ENCODE measurements at places on chromosomes 2 and 18.

- DNase-seq, result no peak
These were observed 8.1 kb downstream of the SMAD7 start for GRCh38 chr18:48942554-48943261.

- no peak for DNase-seq
These were observed 230.4 kb upstream of the AGAP1 start for GRCh38 chr2:235263205-235264120.

- DNase-seq, result peak; percentile 5
These were observed 521.2 kb upstream of the FANCL start for GRCh38 chr2:58762176-58762781.

- DNase-seq, result no peak
These were observed 115.0 kb downstream of the EN1 start for GRCh38 chr2:118732432-118732831.

DNA sequence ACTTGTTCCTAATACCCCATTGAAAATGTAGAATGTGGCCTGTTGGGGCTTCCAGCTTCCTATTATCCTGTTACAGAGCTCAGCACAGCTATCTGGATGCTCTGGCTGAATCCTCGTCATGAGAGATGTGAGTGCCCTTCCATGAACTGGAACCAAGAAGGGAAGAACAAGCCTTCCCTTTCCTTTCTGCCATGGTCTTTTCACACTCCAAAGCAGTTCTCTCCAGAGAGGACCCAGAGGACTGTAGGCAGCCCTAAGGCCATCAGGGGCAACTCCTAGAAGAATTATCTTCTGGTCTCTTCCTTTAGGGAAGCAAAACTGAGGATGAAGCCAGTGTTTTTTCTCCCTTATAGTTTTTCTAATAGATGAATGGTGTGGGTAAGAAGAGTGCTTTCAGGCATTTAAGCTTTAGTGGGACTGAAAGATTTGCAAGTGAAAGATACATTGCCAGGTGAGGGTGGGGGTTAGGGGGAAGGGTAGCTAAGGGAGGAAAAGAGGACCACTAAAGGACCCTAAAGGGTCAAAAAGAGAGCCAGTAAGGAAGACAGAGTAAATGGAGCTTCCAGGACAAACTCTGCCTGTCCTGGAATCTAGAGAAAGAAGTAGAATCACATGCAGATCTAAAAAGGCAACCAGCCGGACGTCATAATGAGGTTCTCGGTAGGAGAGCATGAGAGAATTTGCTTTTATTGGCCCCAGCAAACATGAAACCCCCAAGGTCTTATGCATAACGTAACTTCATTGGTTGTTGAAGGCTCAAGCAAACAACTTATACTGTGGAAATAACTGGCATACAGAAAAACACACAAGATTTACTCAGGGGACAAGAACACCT lies 12.4 kb upstream of the XPO1 start:
- DNase-seq, result no peak

DNA sequence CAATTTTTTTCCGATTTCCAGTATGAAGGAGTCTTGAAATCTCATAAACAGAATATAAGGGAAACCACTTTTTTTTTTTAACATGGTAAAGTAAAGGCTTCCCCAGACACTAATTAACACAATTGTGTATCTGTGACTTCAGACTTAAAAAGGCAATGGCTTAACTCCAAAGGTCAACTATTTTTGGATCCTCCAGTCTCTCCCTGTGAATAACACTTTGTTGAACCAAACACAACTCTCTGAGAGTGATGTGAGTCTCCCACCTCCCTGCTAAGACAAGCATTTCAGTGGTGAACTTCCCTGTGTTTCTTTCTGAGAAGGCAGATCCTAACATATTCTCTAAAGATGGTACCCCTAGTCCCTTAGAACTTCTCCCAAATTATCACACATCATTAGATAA lies 219.6 kb upstream of the RBBP8 start:
- no peak for DNase-seq

- DNase-seq, result no peak
These were observed 34.1 kb upstream of the GNAL start for GRCh38 chr18:11654736-11655605.

GRCh38 chr18:36814994-36815393 lies 13.8 kb downstream of the TPGS2 start:
- DNase-seq, result no peak

DNA sequence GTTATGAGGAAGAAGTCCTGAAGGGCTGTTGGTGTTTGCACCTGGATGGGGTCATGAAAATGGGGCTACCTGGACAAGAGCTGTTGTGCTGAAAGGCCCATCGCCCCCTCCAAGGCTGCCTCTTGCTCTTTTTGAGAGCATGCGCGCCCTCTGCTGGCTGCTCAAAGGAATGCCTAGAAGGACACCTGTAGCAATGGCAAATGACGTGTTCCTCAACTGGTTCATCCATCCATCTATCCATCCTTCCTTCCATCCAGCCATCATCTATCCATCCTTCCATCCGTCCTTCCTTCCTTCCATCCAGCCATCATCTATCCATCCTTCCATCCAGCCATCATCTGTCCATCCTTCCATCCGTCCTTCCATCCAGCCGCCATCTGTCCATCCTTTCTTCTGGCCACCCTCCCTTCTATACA lies 17.2 kb upstream of the RPL31 start:
- no peak for DNase-seq

- DNase-seq, result no peak
These were observed 314.5 kb downstream of the NCKAP5 start for GRCh38 chr2:133253793-133254192.

DNA sequence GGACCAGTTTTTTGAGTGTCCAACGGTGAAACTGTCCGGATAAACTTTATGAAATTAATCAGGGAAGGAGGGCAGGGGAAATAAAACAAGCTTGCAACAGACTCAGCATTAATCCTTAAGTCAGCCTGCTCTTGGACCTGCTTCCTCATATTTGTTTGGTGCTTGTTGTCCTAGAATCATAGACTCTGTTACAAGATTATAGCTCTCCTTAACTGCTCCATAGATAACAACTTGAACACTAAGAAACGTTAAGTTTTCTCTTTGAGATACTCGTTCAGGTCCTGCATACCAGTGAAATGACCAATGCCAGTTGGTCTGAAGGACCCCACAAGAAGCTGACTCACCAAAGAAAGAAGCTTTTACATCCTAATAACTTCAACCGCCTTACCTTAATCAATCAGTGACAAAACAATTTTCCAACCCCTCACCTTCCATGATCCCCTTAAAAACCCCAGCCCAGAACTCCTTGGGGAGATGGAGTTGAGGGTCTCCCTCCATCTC lies 493.2 kb downstream of the PID1 start:
- no peak for DNase-seq

DNA sequence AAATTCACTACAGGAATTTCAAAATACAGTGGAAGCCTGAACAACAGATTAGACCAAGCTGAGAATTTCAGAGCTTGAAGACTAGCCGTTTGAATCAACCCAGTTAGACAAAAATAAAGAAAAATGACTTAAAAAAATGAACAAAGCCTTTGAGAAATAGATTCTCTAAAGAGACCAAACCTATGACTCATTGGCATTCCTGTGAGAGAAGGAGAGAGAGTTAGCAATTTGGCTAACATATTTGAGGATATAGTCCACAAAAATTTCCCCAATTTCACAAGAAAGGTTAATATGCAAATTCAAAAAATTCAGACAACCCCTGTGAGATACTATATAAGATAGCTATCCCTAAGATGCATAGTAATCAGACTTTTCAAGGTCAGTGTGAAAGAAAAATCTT lies 78.0 kb downstream of the MYO3B start:
- DNase-seq, result no peak

DNA sequence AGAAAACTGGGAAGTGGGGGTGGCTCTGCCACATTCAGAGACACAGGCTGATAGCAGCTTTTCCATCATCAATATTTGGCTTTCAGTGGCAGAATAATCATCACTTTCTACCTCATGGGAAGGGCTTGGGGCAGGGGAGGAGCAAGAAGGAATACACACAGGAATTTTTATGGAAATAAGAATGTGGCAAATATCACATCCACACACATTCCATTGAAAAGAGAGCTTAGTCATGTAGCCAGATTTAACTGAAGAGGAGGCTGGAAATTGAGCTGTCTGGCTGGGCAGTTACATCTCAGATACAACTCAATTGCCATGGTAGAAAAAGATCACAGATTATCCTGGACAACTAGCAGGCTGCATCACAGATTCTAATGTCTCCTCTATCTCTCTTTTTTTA lies 1474.0 kb upstream of the ACVR2A start:
- no peak for DNase-seq

- DNase-seq, result no peak
These were observed 235.6 kb downstream of the NUP35 start for GRCh38 chr2:183359867-183360266.

GRCh38 chr2:240637116-240637900 lies 12.0 kb downstream of the GPR35 start:
- no peak for DNase-seq

GRCh38 chr2:46328291-46328690 lies 31.1 kb downstream of the EPAS1 start:
- DNase-seq, result no peak

GRCh38 chr2:112035786-112036185 lies 19.3 kb upstream of the TMEM87B start:
- DNase-seq, result no peak

GRCh38 chr2:224014336-224014735 lies 24.8 kb downstream of the SERPINE2 start:
- no peak for DNase-seq

DNA sequence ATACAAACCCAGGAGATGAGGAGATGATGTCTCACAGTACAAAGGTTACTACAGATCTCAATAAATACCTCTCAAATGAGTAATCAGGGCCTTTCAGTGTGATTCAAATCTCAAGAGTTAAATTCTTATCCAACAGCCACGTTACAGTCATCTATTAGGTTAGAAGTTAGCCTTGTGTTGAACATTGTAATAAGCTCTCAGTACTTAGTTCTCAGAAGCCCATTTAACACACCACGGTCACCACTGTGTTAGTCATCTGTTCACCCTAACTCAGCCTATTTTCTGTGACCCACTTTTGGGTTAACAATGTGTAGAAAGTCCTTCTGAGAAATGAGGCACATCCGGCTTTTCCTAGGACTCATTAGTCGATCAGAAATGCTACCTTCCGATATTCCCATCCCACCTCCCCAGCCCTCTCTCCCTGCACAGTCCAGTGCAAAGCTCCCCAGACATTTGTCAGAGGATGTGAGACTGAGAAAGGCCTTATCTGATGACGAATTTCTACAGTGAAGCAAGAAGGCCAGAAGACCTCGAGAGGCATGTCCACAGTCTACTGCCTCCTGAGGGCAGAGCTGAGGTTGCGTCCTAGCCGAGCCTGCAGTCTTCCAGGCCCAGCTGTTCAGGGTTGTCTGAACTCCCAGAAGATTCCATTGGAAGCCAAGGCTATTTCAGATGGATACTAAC lies 92.6 kb downstream of the ACTR2 start:
- no peak for DNase-seq

DNA sequence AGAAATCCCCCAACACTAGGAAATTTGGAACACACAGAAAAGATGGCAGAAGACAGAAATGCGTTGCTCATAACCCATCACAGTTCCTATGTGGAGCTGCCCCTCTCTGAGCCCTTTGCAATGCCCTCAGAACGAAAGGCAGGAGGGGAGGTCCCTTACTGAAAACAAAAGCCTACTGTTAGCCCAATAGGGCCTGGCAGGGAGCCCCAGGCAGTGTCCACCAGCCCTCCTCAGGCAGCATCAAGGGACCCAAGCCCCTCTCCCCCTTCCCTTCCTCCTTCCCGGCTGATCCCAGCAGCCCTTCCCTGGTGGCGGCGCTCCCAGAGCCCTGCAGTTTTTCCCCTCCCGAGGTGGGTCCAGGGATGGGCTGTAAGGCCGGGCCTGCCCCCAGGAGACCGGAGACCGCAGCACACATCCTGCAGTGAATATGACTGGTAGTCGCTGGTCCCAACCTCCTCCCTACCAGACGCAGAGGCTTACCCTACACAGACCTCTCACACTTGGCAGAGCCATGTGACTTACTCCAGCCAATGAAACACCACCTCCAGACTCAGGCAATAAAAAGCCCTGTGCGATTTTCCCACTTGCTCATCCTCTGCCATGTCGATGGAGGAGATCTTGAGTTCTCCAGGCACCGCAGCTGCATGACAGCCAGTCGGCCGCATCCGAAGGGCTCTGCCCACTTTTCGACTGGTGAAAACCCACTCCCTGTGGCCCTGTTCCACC lies 19.4 kb upstream of the DUSP2 start:
- no peak for DNase-seq

GRCh38 chr2:240021488-240022104 lies 3.5 kb downstream of the NDUFA10 start:
- no peak for DNase-seq

GRCh38 chr2:216857131-216857550 lies 2.7 kb downstream of the TNP1 start:
- DNase-seq, result no peak

GRCh38 chr18:13657974-13658373 lies 68.4 kb downstream of the FAM210A start:
- DNase-seq, result no peak

DNA sequence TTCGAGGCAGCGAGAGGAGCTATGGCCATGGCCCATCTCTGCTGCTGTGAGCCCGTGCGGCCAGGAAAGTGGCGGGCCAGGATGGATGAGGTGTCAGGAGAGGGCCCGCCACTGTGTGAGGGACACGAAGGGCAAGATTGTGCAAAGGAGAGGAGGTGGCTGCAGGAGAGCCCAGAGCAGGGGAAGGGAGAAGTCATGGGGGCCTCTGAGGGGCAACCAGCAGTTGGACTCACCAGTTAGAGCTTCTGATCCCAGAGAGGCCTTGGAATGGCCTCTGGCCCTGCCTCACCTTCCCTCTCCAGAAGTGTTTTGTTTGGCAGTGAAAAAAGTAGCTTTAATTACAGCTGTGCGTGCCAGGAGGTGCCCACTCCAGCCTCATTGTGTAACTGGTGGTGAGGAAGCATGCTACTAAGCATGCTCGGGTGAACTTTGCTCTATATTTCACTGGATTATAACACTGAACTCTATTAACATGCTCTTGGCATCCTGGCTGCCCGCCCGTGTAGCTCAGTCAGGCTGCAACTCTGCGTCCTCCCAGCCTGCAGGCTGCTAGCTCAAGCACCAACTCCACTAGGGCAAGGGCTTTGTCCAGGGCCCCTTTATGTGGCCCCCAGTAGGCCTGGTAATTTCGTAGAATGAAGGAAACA lies 34.2 kb downstream of the IMPA2 start:
- DNase-seq, result no peak

DNA sequence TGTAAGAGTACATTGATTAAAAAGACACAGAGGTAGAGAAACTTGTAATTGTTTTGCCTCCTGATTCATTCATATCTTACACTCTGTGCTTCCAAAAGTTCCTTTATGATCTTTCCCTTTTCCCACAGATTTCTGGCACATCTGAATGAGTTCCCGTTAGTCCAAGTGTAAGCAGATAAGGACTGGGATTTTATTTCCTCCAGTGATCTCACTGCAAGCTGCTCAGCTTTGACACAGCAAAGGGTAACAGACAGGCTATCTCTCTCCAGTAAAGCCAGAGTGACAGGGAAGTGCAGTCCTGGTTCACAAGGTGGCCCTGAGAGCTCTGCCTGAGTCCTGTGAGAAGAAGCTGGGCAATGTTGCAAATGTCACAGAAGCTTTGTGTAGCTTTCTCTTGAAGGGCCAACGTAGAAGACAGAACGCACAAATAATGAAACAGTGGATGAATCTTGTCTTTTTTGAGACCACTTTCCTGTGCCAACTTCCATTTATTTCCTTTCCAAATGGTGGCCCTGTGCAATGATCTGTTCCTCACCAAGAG lies 32.5 kb upstream of the KCNE4 start:
- DNase-seq, result no peak

- no peak for DNase-seq
These were observed 145.4 kb downstream of the ARL6IP6 start for GRCh38 chr2:152863826-152864225.

All from glomerular endothelial cell (primary cell).